Memory B cell (primary cell): ENCODE measurements at places on chromosomes 1 and 21.

DNA sequence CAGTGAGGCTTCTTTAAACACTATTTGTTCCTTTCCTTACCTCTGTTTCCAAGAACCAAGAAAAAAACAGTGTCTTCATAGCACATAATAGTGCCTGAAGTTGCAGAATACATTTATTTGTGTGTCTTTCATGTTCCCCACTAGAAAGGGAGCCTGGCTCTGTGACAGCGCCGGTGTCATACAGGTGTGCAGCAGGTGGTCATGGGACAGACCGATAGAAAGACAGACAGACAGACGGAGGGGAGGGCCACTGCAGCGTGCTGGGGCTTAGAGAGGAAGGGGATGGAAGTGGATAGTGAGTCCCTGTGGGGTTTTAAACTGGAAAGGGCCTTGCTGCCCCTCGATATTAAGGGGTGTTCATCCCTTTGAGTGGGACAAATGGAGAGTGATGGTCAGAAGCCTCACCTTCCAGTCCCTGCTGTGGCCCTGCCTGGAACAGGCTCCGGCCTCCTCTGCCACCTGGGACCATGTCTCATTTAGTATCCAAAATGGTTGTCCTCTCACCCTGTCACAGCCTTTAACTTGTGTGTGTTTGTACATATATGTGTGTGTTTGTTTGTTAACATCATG lies 152.9 kb downstream of the PGBD5 start:
- DNase-seq, result no peak

GRCh38 chr1:27650539-27651175 lies 15.7 kb upstream of the FGR start:
- no peak for DNase-seq

GRCh38 chr1:116841569-116842344 lies 68.0 kb upstream of the PTGFRN start:
- no peak for DNase-seq

GRCh38 chr1:154430903-154431302 lies 25.8 kb downstream of the IL6R start:
- no peak for DNase-seq

DNA sequence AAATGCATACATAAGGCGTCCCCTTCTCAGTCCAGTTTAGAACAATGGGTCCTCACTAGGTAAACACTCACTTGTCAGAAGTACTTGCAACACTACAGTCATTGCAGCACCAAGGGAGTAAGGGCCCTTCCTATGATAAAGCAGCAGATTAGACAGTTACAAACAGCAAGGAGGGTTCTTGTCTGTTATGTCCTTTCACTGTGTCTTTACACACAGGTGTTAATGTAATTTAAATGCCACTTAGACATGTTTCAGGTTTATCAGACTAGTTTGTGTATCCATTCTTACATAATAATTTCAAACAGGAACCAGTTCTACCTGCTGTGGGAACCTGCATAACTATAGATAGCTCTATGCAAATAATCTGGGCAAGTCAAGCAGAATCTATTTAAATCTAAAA lies 105.6 kb upstream of the USH2A start:
- DNase-seq, result no peak

DNA sequence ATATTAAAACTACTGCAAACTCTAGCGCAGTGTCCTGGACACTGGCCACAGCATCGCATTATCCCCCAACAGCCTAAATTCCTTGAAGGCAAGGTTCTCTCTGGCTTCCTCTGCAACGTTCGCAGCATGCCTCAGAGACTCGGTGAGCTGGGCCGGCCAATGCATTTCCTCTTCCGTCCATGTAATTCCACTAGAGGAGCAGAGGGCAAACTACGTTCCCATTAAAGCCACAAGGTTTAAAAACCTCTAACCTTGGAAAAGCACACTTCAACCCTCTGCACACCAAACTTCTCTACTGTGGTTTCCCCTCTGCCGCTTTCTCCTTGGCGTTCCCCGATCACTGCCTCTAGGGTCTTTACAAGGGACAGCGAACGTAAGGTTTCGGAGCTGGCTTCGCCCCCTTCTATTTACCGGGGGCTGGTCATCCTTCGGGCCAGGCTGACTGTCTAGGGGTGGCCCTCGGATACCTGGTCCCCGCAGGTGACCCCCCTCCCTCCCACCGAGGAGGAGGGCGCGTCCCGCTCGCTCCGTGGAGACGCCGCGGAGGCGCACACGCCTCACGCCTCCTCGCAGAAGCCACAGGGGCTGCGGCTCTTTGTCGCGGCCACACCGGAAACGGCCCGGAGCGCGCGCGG lies 456 bp upstream of the SMYD2 start:
- DNase-seq, result no peak

- no peak for DNase-seq
These were observed 144.0 kb upstream of the ADGRL4 start for GRCh38 chr1:79150576-79150975.

- no peak for DNase-seq
These were observed 11.4 kb downstream of the PPFIA4 start for GRCh38 chr1:203037509-203038190.

GRCh38 chr1:3283849-3284248 lies 170.6 kb upstream of the ARHGEF16 start:
- no peak for DNase-seq

GRCh38 chr1:203524824-203525223 lies 30.9 kb downstream of the OPTC start:
- no peak for DNase-seq

- peak; percentile 7 for DNase-seq
These were observed 204.7 kb downstream of the LHX8 start for GRCh38 chr1:75338616-75339483.

- no peak for DNase-seq
These were observed 441.1 kb upstream of the VAMP3 start for GRCh38 chr1:7329868-7330615.

- no peak for DNase-seq
These were observed 2.6 kb downstream of the ZP4 start for GRCh38 chr1:237888143-237888542.

DNA sequence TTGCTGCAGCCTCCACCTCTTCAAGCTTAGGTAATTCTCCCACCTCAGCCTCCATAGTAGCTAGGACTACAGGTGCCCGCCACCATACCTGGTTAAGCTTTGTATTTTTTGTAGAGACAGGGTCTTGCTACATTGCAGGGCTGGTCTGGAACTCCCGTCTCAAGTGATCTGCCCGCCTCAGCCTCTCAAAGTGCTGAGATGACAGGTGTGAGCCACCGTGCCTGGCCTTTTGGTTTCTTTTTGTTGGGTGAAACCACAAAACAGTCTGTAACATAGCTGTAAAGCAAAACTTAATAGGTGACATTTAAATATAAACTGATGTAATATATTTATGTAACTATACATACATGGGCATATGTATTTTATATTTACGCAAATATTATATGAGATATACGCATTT lies 3.1 kb upstream of the DNAJC11 start:
- no peak for DNase-seq

DNA sequence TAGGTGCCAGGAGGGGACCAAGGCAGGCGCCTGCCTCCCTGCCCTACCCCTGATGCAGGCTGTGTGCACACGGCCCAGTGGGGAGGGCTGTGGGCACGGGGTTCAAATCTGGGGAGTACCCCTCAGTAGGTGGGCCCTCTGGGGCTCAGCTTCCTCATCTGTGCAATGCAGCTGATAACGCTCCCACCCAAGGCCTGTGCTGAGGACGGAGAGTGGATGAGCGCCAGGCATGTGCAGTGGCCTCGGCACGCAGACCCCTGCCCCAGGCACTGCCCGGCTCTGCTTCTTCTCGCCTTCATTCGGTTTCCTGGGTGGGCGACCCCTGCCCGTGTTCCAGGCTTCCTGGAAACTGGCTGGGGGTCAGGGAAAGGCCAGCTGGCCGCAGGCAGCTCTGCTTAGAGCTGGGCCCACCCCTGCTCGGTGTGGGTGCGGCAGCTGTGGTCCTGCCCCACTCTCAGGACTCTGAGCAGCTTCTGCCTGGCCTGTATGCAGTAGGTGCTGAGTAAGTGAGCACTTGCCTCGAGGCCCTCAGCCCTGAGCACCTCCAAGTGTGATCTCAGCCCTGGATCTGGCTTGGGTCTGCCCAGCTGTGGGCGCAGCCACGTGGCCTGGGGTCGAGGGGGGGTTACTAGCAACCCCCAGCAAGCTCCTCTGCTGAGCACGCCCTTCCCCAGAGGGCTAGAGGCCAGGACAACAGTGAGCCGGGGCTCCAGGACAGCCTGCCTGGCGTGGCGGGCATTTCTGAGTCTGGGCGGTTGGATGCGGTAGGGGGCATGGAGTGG lies 11.9 kb upstream of the TNFRSF14 start:
- DNase-seq, result no peak
